CD8-positive, alpha-beta T cell (primary cell): ENCODE measurements at places on chromosomes 4 and X.

DNA sequence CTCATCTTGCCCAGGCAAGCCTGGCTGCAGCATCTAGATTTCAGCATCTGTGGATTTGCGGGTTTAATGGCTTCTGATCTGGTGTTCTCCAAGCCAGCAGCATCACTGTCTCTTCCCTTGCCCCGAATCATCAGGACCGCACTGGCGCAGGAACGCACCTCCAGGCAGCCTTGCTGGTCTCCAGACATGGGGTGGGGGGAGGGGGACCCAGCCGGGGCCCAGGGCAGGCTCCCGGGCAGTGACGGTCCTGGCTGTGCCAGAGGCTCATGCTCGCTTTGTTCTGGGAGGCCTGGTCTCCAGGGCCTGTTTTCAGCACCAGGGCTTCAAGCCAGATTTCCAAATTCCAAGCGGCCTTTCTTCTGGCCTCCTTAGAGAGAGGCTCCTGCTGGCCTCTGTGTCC, 4.9 kb downstream of the CFAP99 start:
- no peak for DNase-seq

- DNase-seq = no peak
These were observed 20.7 kb upstream of the CTSO start for GRCh38 chr4:155974476-155974749.

DNA sequence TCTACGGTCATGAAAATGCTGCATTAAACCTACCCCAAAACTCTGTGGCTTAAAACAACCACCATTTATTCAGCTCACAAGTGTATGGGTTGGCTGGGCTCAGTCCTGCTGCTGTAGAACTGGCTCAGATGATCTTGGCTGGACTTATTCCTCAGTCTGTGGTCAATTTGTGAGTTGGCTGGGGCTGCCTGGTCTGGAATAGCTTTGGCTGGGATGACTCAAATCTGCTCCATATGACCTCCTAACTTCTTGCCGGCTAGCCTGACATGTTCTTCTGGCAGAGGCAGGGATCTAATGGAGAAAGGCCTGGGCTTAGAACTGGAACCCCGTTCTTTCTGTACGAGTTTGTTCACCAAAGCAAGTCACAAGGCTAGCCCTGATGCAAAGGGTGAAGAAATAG, 71.7 kb downstream of the CFAP299 start:
- DNase-seq = no peak

DNA sequence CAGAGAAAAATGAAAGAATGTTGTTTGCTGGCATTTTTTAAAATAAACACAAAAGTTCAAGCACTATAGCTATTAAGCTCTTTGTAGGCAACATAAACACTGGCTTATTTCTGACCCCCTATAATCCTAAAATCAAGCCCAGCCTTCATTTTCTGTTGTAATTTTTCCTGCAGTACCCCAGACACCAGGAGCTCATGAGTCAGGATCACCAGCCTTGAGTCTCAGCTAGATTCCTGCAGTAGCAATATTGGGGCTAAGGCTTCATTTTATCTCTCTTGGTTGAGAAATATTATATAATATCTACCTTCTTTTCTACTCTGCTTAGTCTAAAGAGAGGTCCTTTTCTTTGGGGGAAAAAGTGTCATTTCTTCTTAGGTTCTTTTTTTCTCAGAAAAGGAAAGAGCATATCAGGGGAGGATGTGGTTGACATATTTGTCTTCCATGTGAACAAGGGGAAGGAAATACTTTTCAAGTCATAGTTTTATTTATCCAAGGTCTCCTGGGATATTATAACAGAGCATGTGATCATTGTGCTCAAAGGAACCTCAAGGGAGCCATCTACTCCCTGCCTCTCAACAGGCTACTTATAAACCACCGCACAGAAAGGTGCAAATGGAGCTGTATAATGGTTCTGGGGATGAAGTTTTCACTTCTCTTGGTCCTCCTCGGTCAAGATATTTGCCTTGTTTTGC, 678.3 kb upstream of the NR3C2 start:
- DNase-seq = no peak

DNA sequence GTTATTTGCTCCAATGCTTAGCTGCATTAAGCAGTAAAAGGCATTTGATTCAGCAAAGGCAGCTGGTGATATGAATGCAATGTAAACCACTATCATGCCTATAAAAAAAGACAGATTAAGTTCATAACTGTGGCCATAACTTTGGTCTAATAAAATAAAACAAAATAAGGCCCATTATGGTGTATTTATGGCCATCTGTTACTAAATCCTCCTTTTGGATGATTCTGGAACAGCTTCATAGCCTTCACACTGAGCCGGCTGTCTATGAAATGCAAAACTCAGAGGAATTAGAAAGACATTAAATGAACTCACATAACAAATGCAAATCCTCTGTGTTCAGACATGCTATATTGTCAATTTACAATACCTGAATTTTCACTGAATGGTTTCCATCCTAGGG, 223.7 kb upstream of the FAT4 start:
- DNase-seq = no peak

- no peak for DNase-seq
These were observed 181.6 kb upstream of the NOCT start for GRCh38 chr4:138833974-138834373.

GRCh38 chrX:47523297-47523696, 37.7 kb upstream of the ARAF start:
- DNase-seq = peak; percentile 66

- DNase-seq = no peak
These were observed 452.9 kb upstream of the EPHA5 start for GRCh38 chr4:66123190-66123589.

GRCh38 chrX:154751203-154751668, 359 bp upstream of the GAB3 start:
- DNase-seq = peak; percentile 27

GRCh38 chrX:38095971-38096529, 89.7 kb downstream of the SYTL5 start:
- DNase-seq = no peak

GRCh38 chrX:41875142-41875541, 48.2 kb downstream of the CASK start:
- DNase-seq = no peak

- DNase-seq = no peak
These were observed 1.4 kb downstream of the ELOVL6 start for GRCh38 chr4:110196871-110197528.
